H1 (cell line): ENCODE measurements at places on chromosomes 16 and 17.
A peak's percentile ranks its signal among the peaks of the same experiment; 100 is the strongest.

GRCh38 chr17:1203967-1204291 lies 24.1 kb upstream of the ABR start:
- no peak for DNase-seq

- no peak for DNase-seq
Observed at GRCh38 chr16:4948903-4949766, 9.0 kb upstream of the SEC14L5 start.

DNA sequence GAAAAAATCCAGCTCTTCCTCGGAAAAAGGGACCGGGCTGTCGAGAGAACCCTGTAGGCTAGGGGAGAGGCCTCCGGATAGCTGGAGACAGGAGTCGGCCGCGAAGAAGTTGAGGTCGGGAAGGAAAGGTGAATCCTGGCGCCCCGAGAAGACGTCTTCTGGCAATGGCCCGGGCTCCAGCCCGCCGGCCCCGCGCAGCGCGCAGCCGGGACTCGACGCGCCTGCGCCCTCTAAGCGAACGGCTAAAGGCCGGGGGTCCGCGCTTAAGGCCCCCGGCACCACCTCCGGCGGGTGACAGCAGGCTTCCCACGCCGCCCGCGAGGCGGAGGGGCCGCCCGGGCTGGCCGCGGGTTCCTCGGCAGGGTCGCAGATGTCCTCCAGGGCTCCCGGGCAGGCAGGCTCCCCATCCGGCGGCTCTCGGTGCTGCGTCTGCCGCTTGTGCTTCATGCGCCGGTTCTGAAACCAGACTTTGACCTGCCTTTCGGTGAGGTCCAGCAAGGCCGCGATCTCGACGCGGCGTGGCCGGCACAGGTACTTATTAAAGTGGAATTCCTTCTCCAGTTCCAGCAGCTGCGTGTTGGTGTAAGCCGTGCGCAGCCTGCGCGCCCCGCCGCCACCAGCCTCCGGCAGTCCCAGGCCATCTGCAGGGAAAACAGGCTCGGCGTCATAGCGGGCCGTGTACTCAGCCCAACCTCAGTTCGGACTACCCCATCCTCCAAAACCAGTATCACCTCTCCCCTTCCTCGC lies 1.6 kb downstream of the HOXB2 start:
- DNase-seq: peak; percentile 84

- no peak for DNase-seq
Observed at GRCh38 chr17:81067391-81067811, 32.5 kb downstream of the BAIAP2 start.

- no peak for DNase-seq
Observed at GRCh38 chr16:595942-596735, 6.3 kb downstream of the RAB40C start.

DNA sequence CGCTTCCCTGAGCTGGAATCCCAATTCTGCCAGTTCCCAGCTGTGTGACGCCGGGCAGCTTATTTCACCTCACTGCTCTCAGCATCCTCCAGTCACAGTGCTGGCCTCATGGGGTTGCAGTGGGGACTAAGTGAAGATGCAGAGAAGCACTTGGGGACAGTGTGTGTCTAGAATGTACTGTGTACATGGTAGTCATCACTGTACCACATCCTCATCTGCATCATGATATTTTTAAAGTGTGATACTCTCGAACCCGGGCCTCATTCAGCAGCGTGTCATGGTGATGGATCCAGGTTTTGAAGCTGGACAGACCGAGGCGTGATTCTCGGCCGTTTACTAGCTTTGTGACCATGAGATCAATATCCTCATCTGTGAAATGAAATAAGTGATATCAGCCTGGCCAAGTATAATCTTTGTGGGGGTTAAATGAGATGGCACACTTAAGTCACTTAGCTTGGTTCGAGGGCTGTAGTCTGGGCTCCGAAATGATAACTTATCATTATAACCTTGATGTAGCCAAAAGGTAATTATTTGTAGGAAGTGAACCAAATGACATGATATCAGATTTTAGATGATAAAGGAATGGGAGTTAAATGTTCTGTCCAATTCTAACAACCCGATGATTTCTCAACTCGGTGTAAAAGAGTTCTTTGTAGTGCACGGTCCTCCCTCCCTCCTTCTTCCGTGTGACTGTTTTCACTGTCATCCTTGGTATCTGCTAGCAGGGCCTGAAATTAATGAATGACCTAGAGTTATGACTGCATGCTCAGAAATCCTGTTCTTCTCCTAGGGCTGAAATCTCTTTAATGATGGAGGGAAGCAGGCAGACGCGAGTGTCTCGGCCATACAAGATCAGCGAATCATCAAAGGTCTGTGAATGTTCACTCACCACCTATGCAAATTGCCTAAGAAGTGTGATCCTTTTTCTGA lies 2.0 kb downstream of the KLHL36 start:
- no peak for DNase-seq

DNA sequence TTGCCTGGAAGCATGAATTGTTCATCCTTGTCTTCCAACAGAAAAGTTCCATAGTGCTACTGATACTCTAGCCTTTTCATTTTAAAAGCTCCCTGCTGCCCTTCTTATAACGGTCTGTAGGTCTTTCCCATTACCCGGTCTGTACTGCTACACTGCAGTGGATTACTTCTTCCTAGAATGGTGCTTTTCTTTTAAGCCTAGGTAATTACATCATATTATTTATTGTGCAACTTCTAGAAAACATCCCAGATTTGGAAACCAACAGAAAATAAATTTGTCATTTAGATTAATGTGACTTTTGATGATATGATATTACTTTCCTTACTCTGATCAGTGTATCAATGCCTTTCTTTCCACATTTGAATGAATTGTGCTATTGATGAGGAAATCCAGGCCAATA lies 199.4 kb downstream of the TANC2 start:
- no peak for DNase-seq

GRCh38 chr17:82285141-82285540 lies 11.6 kb upstream of the CSNK1D start:
- no peak for DNase-seq

- DNase-seq: no peak
Observed at GRCh38 chr17:16973760-16974540, 2.0 kb upstream of the TNFRSF13B start.

DNA sequence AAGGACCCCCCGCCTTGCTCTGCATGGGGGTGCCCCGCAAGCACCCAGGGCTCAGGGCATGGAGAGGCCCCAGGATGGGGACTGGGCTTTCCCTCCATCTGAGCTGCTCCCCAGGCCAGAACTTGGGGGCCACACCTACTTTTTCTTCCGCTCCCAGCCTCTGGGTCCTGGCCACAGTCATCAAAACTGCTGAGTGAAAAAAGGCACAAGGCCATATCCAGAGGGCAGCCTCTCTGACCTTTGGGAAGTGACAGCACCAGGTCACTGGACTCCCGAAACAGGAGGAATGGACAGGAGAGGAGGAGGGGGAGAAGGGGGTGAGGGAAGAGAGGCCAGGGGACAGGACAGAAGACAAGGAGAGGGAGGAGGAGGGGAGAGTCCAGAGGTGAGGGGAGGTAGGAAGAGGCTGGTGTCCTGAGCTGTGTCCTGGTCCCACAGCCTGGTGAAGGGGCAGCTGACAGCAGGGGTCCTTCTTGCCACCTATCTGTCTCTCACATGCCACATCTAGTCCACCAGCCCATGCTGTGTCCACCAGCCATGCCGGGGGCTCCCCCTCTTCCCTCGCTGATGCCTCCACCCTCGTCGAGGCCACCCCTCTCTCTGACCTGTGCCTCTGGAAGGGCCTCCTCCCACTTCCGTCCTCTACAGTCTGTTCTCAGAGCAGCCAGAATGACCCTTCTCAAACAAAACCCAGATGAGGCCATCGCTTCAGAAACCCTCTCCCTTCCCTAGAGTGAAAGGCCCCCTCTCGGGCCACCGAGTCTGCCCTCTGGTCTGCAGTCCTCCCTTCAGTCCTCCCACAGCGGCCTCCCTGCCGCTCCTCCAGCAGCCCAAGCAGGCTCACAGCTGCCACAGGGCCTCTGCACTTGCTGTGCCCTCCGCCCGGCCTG lies 73.9 kb upstream of the TOB1 start:
- no peak for DNase-seq

- no peak for DNase-seq
Observed at GRCh38 chr17:64998436-64999190, 57.9 kb downstream of the GNA13 start.

- DNase-seq: no peak
Observed at GRCh38 chr16:3856367-3857141, 24.0 kb downstream of the CREBBP start.

DNA sequence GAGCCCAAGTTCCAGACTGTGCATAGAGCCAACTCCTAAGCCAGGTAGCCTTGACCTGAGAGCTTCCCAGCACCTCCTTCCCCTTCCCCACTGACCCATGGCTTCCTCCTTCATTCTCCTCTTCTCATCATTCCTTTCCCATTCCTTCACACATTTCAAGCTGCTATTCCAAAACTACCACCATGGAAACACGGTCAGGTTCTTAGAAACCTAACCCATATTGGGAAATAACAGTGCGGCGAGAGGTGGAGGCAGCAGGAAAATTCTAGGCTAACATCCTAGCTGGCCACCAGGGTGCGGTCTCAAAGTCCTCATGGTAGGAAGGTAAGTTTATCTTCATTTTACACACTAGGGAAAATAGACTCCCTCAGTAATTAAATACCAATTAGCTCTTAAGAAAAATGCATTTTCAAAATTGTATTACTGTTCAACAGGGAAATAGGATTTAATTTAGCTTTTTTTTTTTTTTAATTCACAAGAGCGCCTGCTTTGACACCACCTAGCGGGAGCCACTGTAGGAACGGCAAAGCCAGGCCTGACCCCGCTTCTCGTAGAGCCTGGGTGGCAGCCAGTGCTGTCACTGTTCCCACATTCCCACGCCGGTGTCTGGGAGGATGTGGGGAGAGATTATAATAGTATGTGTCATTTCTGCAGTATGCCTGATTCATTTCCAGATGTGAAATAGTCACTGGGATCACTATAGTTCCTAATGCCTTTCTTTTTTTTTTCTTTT lies 14.0 kb upstream of the SPHK1 start:
- no peak for DNase-seq

DNA sequence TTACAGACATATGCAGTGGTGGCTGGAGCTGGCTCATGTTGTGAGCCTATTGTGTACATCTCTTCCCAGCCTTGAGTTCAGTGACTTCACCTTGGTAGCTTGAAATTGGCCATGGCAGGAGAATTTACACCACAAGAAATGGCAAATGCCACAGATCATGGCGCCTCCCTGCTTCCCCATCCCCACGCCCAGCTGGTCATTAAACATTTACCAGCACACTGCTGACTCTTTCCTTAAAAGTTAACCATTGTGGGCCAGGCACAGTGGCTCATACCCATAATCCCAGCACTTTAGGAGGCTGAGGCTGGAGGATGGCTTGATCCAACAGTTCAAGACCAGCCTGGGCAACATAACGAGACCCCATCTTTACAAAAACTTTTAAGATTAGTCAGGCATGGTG lies 22.6 kb upstream of the ITGB4 start:
- DNase-seq: no peak

GRCh38 chr17:49554694-49555494 lies 20.8 kb upstream of the NXPH3 start:
- no peak for DNase-seq

DNA sequence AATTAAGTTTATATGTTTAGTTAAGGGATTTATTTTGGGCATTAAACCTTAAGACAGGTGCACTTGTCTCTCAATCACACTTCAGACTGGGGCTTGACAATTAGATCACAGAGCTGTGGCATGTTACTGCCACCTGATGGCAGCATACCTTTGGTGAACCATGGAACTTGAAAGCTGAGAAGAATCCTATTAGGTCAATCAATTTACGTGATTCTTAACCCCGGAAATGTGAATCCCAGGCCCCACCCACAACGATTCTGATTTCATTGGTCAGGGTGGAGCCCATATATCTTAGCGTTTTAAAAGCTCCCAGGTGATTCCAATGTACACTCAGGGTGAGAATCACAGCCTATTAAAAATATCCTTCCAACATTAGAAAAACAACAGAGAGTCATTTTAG lies 91.0 kb downstream of the GSG1L start:
- DNase-seq: no peak

- no peak for DNase-seq
Observed at GRCh38 chr17:32331243-32332040, 10.5 kb downstream of the C17orf75 start.

GRCh38 chr16:88344411-88345030 lies 38.2 kb upstream of the ZNF469 start:
- no peak for DNase-seq

DNA sequence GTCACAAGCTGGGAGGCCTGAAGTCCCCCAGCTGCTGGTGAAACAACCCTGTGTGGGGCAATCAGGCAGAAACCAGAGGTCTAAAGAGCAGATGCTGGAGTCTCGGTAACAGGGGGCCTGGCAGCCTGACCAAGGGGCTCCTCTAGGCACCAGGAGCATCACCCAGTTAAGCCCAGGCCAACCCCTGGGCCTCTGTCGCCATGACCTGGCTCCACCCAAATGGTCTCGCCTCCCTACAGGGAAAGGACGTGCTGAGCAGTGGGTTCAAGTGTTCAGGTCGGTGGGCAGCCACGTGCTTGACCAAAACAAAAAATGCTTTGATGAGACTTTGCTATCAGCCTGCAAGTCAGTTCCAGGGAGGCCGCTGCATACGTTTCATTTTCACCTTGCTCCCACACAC lies 240.3 kb downstream of the ZNF423 start:
- DNase-seq: no peak

DNA sequence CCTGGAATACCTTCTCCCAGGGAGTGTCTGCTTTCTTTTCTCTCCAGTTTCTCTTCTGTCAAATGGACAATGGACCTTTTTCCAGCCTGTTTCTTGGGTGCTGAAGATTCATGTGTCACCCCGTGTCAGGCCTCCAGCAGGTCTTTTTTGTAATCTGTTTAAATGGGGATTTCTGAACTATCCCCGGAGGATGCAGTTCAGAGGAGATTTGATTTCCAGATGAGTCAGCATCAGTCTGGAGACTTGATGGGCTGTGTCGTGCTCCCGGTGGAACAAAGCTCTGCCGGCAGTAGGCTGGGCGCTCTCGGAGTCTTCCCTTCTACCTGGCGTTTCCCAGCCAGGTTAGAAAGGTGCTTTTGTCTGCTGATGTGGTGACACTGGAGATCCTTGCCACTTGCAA lies 440.6 kb downstream of the HS3ST3B1 start:
- no peak for DNase-seq

DNA sequence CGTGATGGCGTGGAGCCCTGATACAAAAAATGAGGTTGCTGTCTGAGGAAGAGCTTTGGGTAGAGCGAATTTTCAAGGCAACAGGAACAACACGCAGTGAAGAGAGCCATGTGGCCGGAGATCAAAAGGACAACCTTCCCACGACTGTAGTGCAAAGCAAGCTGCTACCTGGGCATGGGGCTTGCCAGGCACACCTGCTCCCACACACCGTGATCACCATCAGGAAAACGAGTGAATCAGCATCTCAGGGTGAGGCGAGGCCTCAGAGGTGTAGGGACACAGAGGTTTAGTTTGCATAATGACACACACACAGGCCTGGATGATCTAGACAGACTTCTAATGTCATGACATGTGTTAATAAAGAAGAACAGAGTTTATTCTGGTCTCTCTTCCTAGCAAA lies 65.7 kb downstream of the PARN start:
- no peak for DNase-seq

DNA sequence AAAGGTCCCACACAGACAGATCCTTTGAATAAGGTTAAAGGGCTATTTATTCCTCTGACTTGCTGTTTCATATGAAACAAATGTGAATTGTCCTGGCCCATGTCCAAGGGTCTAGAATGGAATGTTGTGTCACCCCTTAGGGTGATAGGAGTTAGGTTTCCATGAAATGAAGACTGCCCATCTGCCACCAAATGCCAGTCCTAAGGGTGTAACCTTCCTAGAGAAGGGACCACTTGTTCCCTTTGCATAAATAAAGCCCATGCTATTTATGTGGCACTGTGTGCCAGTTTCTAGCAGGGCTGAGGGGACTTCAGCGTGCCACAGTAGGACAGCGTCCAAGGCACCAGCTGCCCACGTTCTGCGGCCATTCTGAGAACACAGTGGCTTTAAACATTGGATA lies 171.3 kb downstream of the ABCA8 start:
- no peak for DNase-seq
